HAP-1 (cell line): ENCODE measurements at places on chromosomes 13 and 19.

DNA sequence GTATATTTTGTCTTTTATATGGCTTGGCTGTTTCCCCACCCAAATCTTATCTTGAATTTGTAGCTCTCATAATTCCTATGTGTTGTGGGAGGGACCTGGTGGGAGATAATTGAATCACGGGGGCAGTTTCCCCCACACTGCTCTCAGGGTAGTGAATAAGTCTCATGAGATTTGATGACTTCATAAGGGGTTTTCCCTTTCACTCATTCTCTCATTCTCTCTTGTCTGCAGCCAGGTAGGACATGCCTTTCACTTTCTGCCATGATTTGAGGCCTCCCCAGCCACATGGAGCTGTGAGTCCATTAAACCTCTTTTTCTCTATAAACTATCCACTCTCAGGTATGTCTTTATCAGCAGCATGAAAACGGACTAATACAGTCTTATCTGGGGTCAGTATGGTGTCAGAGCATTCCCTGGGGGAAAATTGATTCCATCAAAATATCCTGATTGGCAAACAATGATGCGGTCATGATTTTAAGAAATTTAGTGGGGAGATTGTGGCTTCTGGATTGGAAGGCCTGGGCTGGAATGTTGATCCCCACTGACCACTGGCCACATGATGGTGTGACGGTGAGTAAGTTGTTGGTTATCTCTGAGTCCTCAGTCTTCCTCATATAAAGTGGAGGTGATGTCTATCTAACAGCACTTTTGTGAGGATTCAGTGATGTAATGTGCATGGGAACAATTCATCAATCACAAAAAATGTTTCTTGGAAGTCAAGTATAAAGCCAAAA lies 27.5 kb upstream of the ANKRD10 start:
- no peak for DNase-seq

DNA sequence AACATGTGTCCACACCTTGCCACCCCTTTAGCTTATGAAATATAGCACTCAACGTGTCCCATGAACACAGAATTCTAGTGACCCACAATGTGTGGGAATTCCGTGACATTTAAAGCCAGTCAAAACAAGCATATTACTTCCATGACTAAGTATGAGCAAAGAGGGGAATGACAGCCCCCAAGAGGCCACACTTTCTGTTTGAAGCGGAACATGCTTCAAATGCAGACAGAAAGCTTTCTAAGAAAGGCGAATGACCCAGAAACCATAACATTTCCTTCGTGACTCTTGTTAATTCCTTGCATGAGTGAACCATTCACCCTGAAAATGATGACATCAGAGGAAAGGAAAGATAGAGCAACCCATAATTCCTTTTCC lies 122.0 kb upstream of the FNDC3A start:
- no peak for DNase-seq

GRCh38 chr13:51050021-51050830 lies 60.8 kb downstream of the C13orf42 start:
- no peak for DNase-seq

- no peak for DNase-seq
These were observed 36.4 kb downstream of the FBN3 start for GRCh38 chr19:8113017-8113416.

DNA sequence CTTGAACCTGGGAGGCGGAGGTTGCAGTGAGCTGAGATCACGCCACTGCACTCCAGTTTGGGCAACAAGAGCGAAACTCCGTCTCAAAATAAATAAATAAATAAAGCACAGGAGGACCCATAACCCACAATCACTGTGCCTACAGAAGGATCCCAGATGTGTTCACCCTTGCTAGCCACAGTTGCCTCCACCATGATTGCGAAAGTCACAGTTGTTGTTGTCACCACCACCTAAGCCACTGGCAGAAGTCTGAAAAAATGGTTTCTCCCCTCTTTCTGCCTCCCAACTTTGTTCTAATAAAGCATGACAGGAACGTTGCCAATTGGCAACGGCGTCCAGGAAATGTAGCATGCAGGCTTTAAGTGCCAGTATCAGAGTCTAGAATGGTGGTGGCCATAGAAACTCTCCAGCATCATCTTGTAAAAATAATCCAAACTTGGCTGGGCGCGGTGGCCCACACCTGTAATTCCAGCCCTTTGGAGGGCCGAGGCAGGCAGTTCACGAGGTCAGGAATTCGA lies 2.2 kb upstream of the EPS15L1 start:
- DNase-seq: no peak

GRCh38 chr13:67829641-67830040 lies 599.5 kb upstream of the PCDH9 start:
- DNase-seq: no peak

DNA sequence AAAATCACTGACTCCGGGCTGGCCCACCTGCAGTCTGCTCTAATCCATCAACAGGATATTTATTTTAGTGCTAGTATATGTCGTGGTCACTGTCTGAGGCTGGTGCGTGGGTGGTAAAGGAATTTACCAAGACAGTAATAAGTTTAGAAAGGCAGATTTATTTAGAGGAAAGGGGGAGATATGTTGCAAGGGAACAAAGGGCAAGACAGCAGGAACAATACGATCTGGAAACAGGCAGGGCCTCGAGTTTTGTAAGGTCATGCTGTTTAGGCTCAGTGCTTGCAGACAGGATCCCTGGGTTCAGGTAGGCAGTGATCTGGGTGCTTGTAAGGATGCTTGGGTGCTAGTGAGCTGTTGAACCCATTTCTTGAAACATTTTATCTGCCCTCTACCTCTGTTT lies 748.2 kb upstream of the SLITRK5 start:
- no peak for DNase-seq

DNA sequence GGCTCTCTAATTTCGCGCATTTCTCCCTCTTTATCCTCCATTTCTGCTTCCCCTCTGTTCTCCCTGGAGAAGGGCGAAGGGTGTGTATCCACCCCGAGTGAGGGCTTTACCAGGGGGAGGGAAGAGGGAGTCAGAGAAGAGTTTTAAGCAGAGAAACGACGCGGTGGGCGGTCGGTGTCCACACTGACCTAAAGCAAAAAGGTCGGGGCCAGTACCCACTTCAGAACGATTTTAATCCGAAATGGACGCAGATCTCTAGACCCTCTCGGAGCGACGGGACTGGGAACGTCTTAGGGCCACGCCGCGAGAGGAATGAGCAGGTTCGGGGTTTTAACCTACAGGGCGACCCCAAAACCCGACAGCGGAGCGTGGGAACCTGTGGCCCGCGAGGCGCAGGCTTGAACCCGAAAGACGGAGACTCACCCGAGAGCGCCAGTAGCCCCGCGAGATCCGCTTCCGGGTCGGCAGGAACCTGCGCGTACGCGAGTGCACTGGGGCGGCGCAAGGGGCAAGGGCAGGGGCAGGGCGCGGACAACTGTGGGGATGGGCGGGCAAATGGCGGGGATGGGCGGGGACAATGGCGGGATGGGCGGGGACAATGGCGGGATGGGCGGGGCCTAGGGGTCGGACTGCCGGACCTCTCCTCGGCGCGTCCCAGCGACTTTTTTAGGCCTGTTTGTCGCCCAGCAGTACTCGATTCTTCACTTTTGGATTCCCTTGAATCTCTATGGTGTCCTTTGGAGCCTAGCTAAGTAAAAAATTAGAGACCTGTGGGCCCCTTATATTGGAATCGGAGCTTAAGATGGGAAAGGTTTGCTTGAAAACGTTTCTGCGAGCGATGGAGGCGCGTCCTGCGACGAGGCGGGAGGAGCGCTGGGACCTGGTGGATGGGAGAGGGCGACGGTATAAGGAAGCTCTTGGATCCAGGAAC lies at the start of gene ZNF677:
ZNF677 (minus strand) TSS at position 463 of the 931 bp plus-strand sequence. CDS start 3,323 bp downstream, outside the sequence.
- no peak for DNase-seq

GRCh38 chr13:84192125-84192524 lies 309.9 kb upstream of the SLITRK1 start:
- DNase-seq: no peak

- DNase-seq: no peak
These were observed 37.5 kb upstream of the TM9SF2 start for GRCh38 chr13:99463646-99464397.

GRCh38 chr13:99042521-99043250 lies 64.8 kb upstream of the DOCK9 start:
- no peak for DNase-seq

GRCh38 chr13:101115762-101116171 lies 300.5 kb downstream of the NALCN start:
- DNase-seq: peak; percentile 20

GRCh38 chr13:68850160-68850559 lies 1257.5 kb upstream of the ATXN8OS start:
- no peak for DNase-seq

- DNase-seq: no peak
These were observed 38.7 kb downstream of the SLC7A1 start for GRCh38 chr13:29556742-29557141.

GRCh38 chr13:30253830-30254229 lies 53.5 kb downstream of the KATNAL1 start:
- DNase-seq: no peak

DNA sequence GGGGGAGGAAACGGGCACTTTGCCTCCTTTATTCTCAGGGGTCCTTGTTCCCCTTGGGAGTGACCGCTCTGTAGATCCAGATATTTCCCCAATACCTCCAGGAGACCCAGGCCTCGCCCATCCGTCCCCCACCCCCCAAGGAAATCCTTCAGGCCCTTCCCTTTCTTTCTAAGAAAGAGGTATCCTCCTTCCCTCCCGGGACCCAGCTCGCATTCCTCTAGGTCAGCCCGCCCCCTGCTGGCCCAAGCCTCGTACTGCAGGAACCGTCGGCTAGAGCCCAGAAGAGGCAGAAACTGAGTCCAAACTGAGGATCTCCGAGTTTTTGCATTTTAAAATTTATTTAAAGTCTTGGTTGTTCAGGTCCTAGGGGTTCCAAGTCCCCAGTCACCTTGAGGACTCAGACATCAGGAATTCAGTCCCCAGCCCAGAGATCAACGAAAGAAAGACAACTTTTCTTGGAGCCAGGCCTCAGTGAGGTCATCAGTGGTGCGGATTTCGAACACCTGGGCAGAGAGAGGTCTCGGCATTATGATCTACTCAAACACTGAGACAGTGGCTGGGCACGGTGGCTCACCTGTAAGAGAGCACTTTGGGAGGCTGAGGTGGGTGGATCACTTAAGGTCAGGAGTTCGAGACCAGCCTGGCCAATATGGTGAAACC lies 7.5 kb upstream of the LRFN1 start:
- DNase-seq: peak; percentile 92

- DNase-seq: no peak
These were observed 190.7 kb downstream of the OXGR1 start for GRCh38 chr13:96803456-96804100.
